Cortex of kidney (tissue), 1 donor: ENCODE measurements at places on chromosomes 3 and 15.

DNA sequence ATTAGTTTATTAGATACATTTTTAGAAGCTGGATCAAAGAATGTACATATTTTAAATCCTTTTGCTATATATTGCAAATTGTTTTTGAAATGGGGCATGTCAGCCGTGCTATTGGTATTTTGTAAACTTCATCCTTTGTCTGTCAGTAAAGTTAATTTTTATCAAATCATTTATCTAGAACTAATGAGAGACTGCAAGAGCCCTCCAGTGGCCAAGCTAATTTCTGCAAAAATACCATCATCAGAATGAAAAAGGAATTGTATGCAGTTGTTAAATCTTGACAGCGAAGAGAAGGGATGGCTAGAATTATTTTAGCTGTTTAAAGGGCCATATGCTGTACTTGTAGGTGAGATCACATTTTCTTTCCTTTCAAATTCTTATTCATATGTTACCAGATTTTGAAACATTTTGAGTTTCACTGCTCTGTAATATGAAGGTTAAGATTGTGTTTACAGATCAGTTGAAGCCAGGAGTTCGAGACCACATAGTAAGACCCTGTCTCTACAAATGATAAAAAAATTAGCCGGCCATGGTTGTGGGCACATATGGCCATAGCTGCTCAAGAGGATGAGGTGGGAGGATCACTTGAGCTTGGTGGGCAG lies 8.1 kb upstream of the CLDN11 start:
- no peak for DNase-seq

DNA sequence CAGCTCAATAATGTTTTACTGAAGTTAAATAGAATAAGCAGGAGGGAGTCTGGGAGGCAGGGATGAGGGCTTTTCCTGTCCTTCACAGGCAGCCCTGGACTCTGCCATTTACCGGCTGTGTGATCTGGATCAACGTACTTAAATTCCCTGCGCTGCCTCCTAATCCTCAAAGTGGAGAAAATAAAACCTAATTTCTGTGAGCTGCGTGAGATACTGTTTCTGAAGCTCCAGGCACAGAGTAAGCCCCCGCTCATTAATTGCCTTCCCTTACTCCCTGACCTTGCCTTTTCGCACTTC lies 278 bp upstream of the PDIA5 start:
- DNase-seq = no peak

GRCh38 chr15:91555312-91555711 lies 298.2 kb upstream of the SLCO3A1 start:
- DNase-seq = no peak

DNA sequence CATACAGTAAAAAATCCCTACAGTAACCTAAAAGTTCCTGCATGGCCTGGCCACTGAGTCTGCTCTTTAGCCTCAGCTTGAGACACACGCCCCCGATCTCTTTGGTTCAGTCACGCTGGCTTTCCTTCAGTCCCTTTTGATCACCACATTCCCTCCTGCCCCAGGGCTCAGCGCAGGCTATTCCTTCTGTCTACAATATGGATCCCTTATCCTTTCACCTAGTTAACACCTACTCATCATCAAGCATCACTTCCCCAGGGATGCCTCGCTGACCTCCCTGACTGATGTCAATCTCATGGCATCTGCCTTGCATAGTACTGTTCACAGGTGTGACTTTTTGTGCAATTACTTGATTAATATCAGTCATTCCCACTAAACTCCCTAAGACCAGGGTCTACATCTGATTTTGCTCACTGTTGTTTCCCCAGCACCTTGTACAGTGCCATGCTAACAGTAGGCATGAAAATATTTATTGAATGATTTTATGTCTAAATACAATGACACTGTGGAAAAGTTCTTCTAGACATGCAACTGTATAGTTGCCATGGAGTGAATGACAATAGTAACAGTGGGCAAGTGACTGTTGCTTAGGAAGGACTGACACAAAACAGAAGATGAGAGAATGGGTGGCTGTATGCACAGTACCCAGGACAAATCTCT lies at the start of gene SNTN:
SNTN (plus strand) TSS at position 610 of the 660 bp plus-strand sequence; CDS start at position 623, 13 bp downstream.
- no peak for DNase-seq

DNA sequence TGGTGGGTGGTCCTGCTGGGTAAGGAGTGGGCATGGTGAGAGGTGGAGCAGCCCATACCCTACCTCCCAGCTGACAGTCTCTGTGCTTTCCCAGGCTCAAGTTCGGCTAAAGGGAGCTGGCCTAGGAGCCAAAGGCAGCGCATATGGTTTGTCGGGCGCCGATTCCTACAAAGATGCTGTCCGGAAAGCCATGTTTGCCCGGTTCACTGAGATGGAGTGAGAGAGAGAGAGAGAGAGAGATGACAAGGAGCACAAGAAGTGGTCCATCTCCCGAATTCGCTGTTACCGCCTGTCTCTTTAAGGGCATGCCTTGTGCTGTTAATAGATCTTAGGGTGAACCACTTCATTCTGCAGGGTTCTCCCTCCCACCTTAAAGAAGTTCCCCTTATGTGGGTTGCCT lies 29.5 kb downstream of the RBM5 start:
- no peak for DNase-seq

GRCh38 chr3:2156244-2156847 lies 57.7 kb downstream of the CNTN4 start:
- no peak for DNase-seq

DNA sequence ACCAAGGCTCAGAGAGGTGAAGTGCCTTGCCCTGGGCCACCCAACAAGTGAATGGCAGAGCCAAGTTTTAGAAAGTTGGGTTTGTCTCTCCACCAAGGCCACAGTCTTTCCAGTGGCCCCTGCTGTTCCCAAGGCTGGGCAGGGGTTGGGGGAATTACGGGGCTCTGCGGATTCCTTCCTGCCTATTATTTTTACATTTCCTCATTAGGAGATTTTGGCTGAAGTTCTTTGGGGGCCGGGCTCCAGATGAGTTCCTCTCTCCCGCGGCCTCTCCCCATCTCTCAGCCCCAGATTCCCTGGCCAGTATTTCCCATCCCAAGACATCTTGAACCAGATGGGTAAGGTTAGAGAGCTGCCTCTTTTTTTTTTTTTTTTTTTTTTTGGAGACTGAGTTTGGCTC lies 44.0 kb upstream of the SMAD6 start:
- no peak for DNase-seq

- DNase-seq = no peak
Measured at GRCh38 chr3:70980646-70981170, 602.8 kb downstream of the FOXP1 start.

DNA sequence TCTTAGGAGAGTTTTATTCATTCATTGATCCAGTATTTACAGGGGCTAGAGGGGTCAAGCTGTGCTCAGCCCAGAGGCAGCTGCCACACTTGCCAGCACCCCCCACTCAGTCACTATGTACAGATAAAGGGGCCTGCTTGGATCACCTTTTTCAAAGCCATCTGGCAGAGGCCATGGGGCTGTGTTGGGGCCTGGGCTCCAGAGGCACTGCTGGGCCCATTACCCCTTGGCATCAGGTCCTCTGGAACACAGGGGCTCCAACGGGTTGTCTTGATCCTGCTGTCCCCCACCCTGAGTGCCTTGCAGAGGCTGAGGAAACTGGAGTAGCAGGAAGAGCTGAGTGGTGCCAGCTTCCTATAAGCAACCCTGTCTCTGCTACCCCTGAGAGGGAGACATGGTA lies 43.9 kb downstream of the SEMA3G start:
- DNase-seq = no peak

- DNase-seq = no peak
Measured at GRCh38 chr3:120450600-120451271, at the start of gene FSTL1. Gene FSTL1 (minus strand): TSS chr3:120450992. CDS start chr3:120450746, 246 bp downstream.

DNA sequence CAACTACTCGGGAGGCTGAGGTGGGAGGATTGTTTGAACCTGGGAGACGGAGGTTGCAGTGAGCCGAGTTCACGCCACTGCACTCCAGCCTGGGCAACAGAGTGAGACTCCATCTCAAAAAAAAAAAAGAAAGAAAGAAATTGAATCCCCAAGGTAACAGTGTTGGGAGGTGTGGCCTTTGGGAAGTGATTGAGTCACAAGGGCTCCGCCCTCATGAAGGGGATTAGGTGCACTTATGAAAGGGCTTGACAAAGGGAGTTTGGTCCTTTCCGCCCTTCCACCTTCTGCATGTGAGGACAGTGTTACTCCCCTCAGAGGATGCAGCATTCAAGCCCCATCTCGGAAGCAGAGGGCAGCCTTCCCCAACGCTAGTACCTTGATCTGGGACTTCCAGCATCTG lies 21.3 kb downstream of the POC1A start:
- DNase-seq = no peak

- DNase-seq = no peak
Measured at GRCh38 chr3:132927896-132928295, 110.3 kb upstream of the TMEM108 start.

GRCh38 chr15:99009741-99010330 lies 2.2 kb upstream of the PGPEP1L start:
- no peak for DNase-seq

DNA sequence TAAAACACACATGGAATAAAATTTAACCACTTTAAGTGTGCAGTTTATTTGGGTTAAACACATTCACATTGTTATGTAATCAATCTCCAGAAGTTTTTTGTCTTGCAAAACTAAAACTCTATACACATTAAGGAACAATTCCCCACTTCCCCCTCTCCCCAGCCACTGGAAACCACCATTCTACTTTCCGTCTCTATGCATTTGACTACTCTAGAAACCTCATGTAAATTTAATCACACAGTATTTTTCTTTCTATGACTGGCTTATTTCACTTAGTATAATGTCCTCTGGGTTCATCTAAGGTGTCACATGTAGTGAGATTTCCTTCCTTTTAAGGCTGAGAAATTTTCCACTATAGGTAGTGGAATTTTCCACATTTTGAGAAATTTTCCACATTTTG lies 568.7 kb upstream of the UBE2E2 start:
- DNase-seq = no peak

- no peak for DNase-seq
Measured at GRCh38 chr3:177370246-177370822, 173.1 kb upstream of the TBL1XR1 start.

DNA sequence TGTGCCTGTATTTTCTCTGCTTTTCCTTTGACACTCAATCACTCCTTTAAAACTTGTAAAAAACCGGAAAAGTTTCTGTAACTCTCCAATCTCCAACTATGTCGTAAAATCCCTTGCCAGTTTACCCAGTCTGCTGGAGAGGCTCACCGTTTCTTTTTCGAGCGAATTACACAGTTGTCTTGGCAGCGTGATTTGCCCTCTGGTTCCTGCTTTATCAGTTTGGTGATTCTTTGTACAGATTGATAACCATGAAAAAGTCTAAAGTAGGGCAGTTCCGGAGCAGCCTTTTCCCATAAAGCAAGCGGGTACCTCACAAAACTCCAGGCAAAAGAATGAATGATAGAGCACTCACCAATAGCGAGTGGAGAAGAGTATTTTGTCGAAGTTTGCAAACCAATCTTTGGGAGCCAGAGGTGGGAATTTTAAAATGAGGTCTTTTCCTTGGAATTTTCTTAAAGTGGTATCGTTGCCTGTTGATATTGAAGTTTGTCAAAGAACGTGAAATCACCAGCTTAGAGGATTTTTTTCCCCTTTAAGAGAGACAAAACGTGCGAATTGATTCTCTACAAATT lies at the start of gene TTC23:
TTC23 (minus strand) TSS at position 312 of the 572 bp plus-strand sequence. CDS start 20,869 bp downstream, outside the sequence.
- DNase-seq = no peak

DNA sequence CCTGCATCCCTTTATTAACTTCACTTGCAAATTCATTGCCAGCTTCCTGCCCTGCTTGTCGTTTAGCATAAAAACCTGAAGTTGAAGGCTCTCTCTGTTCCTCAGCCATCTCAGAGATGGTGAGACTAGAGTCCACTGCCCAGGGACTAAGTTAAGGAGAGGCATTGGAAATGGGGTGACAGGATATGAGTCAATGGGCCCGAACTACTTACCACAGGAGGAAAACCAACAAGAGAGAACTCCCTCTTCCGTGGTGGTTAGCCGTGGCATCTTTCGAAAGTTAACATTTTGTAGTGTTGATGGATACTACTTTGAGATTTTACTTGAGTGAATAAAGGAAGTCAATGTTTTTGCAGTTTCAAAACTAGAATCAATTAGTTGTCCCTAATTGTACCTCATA lies 65.3 kb downstream of the LRTM1 start:
- DNase-seq = no peak

GRCh38 chr3:169510693-169511010 lies 152.9 kb downstream of the MECOM start:
- DNase-seq = no peak

- DNase-seq = no peak
Measured at GRCh38 chr3:10397879-10398278, 77.0 kb upstream of the SEC13 start.

DNA sequence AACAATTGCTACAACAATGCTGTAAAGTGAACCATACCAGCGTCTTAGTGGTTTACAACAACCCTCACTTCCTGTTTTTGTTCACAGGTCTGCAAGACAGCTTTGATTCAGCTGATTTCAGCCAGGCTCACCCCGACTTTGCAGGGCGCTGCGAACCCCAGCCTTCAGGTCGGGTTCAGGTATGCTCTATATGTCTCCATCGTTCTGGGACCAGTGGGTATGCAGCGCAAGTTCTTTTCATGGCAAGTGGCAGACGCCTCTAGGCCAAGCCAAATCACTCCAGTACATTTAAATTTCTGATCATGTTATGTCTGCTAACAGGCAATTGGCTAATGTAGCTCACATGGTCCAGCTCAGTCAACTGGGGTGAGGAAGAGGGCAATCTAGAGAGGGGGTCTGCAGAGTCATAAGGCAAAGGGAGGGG lies 52.4 kb upstream of the RGMA start:
- DNase-seq = no peak

GRCh38 chr3:54372232-54372631 lies 249.9 kb downstream of the CACNA2D3 start:
- DNase-seq = no peak

DNA sequence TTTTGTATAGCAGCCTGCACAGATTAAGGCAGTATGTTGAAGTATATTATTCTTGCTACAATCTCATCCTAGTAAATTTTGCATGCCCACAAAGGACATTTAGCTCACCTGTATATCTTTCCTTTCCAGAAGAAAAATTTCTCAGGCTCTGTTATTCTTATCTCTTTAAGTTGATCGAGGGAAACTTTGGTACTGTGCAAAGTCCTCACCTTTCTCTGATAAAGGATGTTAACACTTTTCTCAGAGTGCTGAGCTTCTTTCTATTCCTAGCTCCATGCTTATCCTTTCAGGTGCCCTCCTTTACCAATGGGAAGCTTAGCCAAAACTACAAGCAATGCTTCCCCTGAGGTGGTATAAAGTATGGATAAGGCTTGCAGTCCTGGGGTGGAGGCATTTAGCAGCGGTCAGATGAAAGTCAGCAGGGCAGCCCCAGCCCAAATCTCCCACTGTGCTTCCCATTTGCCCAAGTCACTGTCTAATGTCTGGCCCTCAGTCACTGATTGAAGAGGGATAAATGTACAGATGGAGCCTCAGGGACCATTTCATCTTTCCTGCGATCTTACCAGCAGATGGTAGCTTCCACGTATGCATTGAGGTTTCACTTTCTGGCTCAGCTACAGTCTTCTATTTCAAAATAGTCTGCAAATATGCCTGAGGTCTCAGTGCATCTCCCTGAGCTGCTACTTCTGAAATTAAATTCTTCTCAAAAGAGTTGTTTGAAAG lies 127.8 kb upstream of the P2RY1 start:
- DNase-seq = no peak

DNA sequence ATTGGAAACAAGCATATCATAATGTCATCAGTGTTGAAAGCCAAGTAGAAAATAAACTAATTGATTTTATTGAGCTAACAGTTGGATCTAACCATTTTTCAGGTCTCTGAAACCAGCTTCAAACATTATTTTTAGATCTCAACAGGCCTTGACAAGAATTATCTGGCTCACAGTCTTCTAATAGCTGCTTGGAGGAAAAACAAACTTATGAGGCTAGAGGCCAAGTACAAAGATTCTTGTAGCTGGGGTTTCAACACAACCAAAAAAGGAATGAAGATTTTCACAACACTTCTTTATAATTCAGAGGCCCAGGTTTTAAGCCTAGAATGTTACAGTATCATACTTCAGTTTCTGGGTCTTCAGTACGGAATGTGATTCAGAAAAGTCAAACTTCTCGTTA lies 3.7 kb downstream of the SETMAR start:
- no peak for DNase-seq
